ENCODE measurements at places on chromosomes 7 and 10.

DNA sequence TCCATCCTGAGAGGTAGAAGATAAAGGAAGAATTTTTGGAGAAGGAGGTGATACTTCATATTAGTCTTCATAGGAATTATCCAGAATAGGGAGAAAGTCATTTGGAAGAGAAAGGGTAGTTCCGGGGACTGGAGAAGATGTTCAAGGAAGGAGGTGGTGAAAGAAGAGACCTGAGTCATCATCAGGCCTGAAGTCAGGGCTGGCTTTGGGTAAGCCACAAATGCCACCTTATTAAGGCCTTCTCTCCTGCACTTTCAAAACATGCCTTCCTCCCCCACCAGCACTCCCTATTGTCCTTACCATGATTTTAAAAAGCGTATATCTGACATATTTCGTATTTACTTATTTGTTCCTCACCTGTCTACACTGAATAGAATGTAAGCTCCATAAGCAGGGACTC, 112.2 kb upstream of the LRGUK start:
- DNase-seq: no peak

GRCh38 chr7:100159099-100159623, 638 bp upstream of the TRAPPC14 start:
- no peak for DNase-seq

GRCh38 chr10:3926258-3926657, 141.2 kb upstream of the KLF6 start:
- DNase-seq: no peak

GRCh38 chr7:98354511-98355249, 46.2 kb downstream of the BAIAP2L1 start:
- DNase-seq: no peak

DNA sequence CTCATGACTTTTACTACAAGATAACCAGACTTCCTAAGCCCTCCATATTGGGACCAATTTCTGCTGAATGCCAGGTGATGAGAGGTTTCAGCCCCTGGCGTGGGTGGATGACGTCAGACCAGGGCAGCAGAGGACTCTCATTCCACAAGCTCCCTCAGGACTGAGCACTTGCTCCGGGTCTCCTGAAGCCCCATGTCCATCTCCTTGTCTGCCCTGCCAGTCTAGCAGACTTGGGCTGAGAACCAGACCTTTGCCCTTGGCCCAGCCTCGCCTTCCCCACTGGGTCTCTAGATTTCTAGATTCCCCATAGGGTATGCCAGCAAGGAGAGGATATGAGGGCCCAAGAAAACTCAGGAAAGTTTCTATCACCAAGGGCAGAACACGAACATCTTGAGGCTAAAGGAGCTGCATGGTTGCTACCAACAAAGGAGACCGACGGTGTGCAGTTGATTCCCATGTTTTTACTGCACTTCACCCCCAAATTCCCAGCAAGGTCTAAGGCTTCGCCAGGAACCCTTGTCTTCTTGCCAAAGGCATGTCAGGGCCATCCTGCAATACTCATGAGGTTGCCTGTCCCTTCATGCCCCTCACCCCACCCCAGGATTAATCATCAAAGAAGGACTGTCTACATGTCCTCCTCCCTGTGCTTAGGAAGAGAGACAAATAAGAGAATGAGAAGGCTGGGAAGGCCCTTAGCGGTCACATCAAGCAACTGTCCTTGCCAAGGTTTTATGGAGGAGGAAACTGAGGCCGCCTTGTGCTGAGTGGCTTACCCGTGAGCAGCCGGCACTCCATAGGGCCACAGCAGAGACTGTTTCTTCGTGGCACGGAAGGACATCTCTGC, 96.5 kb upstream of the MACROH2A2 start:
- no peak for DNase-seq

GRCh38 chr10:31630861-31631567, 297.6 kb downstream of the ARHGAP12 start:
- DNase-seq: no peak

DNA sequence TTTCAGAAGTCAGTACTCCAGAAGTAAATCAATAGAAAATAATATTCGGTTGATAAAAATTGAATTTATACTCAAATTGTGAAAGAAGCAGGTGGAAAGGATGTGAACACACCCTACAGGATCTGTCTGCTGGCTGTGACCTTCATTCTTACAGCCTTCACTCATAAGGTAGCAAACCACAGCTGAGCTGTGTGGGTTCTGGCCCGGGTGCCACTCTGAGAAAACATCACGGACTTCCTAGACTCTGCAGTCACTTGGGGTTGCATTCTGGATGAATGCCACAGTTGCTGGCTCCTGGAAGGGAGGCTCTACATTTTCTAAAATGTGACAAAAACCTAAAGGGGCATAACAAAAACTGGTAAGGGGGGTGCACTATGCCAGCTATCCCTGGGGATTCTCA, 36.0 kb upstream of the ABLIM1 start:
- DNase-seq: no peak

GRCh38 chr7:5082806-5083205, 37.1 kb downstream of the RBAK start:
- no peak for DNase-seq

DNA sequence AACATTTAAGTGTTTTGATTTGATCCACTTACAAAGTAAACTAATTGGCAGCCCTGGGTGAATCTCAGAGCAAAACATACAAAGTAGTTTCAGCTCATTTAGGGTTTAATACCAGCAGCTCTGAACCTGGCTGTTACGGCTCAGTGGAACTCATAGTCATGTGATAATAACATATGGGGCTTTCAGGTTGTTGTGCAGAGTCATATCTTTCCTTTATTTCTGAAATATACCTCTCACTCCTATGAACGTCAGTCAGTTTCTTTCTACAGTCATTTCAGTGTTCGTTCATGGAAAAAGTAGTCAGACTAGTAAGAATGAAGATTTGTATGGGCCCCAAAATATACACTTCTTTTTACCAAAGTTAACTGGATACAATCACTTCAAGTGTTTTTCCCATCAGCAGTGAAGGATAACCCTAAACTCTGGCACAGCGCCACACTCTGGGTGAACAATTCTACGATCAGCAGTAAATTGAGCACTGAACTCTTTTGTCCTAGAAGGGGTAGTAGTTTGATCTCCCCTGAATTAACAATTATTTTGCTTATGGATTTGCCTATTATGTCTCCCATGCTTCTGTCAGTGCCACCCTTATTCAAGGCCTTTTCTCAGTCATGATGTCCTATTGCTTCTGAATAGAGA, 218.6 kb downstream of the THSD7A start:
- DNase-seq: no peak

GRCh38 chr10:7121154-7121797, 289.6 kb downstream of the SFMBT2 start:
- DNase-seq: peak; percentile 84

DNA sequence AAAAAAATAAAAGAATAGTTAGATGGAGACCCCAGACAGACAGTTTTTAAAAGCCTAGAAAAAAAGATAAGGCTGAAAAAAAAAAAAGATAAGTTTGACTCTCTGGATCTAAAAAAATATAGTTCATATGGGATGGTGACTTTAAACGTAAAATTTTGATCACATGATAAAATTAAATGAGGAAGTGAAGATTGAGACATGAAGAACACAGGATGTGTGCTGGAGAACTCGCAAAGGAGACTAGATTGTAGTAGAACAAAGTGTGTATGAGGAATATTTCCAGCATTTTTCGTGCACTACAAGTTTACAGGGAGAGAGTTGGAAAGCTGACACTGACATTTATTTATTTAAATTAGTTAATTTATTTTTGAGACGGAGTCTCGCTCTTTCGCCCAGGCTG, 286.4 kb downstream of the PRPF18 start:
- no peak for DNase-seq

GRCh38 chr7:42144604-42145003, 92.4 kb downstream of the GLI3 start:
- no peak for DNase-seq

GRCh38 chr10:95767884-95768556, 12.1 kb downstream of the ENTPD1 start:
- no peak for DNase-seq

DNA sequence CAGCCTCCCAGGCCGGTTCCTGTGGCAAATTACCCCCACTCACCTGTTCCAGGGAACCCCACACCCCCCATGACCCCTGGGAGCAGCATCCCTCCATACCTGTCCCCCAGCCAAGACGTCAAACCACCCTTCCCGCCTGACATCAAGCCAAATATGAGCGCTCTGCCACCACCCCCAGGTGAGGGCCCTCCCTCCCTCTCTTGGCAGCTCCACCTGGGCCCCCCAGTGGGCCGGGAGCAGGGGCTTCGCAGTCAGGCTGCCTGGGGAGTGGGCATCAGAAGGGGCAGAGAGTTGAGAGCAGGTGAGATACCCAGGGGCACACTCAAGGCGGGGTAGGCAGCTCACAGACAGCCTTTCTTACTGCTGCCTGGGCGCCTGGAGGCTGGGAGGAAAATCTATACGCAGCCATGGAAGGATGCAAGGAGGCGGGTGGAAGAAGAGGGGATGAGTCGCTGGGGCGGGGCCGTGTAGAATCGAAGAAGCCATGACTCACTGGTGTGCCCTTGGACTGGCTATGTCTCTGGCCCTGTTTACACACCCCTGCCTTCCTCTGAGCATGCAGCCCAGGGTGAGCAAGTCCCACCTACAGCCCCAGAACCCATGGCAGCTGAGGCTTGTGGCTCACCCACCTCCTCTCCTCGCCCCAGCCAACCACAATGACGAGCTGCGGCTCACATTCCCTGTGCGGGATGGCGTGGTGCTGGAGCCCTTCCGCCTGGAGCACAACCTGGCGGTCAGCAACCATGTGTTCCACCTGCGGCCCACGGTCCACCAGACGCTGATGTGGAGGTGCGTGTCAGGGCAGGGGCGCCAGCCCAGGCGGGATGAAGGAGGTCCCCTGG, 48.6 kb upstream of the PPIF start:
- DNase-seq: peak; percentile 71

GRCh38 chr7:131057794-131058070, 269.9 kb upstream of the MKLN1 start:
- DNase-seq: no peak

DNA sequence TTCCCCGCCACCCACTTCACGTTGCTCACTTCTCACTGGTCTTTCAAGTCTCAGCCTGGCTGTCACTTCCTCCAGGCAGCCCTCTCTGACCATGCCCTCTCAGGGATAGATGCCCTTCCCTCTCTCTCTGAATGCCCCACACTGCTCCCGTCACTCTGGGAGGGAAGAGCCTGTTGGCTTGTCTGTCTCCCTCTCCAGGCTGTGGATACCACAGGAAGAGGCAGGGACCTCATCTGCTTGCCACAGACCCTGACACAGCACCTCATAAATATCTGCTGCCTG, 93.1 kb downstream of the OAT start:
- DNase-seq: peak; percentile 26

DNA sequence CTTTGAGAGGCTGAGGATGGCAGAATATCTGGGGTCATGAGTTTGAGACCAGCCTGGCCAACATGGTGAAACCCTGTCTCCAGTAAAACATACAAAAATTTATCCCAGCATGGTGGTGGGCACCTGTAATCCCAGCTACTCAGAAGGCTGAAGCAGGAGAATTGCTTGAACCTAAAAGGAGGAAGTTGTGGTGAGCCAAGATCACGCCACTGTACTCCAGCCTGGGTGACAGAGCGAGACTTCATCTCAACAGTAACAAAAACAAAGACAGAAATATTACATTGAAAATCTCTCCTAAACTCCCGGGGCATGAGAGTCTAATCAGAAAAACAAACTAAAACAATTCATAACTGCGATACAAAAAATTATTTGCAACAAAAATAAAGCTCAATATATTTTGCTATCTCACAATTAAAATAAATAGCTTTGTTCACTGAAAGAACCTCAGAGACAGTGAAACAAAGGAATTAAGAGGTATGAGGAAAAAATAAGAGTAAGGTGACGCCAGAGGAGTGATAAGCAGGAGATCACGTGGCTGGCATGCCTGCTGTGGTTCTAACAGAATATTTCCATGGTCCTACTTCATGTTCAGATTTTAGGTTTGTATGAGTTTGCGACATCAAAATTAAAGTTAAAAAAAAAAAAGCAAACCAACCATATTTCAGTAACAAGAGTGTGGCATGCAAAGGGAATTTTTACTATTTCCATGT, 527.7 kb upstream of the POM121L12 start:
- no peak for DNase-seq

DNA sequence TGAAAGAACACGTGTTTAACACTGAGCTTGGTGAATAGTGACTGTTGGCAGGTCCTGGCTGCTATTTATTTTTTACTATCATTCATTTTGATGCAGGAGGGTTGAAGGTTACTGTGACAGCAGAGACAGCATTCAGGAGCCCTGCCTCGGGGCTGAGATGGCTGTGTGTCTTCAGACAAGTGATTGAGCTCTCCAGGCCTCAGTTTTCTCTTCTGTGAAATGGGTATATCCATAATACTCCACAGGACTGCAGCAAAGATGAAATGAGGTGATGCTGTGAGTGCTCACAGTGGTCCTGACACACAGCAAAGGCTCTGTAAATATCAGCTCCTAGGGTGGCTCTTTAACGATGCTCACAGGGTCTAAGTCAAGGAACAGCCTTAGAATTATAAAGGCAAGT, 295.2 kb downstream of the GFRA1 start:
- DNase-seq: no peak

DNA sequence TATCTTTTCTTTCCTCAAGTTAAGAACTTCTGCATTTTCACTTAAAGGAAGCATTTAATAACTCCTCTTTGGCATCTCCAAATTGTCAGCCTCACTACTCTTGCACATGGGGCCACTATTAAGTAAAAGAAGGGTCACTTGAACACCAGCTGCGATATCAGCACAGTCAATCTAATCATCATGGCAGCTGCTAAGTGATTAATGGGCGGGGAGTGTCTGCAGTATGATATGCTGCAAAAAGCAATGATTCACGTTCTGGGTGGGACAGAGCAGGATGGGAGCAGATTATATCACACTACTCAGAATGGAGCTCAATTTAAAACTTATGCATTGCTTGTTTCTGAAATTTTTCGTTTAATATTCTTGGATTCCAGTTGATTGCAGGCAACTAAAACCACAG, 447.4 kb upstream of the PFKP start:
- DNase-seq: no peak

DNA sequence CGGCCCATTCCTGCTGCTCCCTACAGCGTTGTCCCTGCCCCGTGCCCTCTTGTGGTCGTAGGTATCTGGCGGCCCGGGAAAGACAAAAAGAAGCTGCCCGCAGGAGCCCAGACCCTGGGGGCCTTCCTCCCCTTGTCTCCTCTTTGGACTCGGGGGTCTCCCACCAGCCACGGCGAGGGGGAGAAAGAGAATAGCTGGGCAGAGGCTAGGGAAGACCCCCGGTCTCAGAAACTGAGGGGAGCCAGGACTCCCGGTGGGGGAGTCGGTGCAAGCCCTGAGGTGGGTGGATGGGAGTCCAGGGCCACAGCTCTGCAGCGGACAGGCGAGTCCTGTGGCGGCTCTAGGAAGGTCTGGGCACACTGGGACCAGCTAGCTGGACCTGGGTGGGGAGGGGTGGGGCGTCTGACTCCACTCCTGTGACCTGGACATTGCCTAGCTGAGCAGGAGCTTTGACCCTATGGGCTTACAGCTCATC, 1.3 kb upstream of the SH2D4B start:
- no peak for DNase-seq

DNA sequence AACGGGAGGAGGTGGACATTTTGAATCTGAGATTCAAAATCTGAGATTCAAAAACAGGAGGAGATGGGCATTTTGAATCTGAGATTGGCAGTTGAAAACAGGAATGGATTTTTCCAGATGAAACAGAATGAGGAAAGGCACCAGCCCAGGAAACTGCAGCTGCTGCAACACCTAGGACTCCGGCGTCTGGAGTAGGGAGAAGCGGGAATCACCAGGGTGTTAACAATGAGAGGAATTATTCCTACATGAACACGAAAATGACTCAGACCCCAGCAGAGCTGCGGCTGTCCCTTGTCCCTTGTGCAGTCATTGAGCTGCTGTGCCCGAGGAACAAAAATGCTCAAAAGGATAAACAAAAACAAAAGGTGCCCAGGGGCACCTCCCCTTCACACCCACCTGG, 59.9 kb upstream of the KAT6B start:
- no peak for DNase-seq

GRCh38 chr7:26865094-26865388, 651 bp upstream of the SKAP2 start:
- DNase-seq: no peak

Data from activated CD8-positive, alpha-beta memory T cell treated with anti-CD3 and anti-CD28 coated beads, Interleukin-2, amount 50 U/mL, for 48 hours (primary cell).